A172 (cell line): ENCODE measurements at places on chromosomes 3 and 15.

- DNase-seq, result peak; percentile 34
Observed at GRCh38 chr15:40146037-40146436, 14.8 kb upstream of the BUB1B start.

GRCh38 chr15:99099661-99100060, 5.2 kb upstream of the SYNM start:
- no peak for DNase-seq

- DNase-seq, result no peak
Observed at GRCh38 chr3:161672478-161672877, 175.9 kb downstream of the OTOL1 start.

DNA sequence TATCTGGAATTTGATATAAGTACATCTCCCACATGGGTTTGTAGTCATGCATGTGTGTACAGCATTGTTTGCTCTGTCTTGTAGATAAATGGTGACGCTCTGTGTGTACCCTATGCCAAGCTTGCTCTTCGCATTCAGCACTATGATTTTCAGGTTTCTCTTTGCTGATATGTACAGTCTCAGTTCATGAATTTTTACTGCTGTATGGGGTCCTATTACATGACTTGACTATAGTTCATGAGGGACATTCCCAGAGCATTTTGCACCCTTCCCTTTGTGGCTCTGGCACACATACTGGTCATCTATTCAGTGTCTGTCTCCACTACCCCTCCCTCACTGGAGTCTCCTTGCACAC, 132.7 kb downstream of the EEFSEC start:
- no peak for DNase-seq

DNA sequence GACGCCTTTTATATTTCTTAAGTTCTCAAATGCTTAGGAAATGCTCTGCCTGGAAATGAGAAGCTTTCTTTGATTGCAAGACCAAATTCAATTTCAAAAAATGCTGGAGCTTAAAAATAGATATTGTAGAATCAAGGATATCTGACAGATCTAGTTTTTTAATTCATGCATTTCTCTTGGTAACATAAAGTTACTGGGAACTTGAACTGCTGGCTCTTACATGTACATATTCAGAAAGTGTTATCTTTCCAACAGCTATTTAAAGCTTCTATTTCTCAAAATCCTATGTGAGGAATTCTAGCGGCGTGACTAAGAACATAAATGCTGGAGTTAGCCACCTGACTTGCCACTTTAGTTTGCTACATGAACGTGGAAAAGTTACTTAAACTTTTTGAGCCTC, 109.3 kb downstream of the C3orf38 start:
- no peak for DNase-seq

DNA sequence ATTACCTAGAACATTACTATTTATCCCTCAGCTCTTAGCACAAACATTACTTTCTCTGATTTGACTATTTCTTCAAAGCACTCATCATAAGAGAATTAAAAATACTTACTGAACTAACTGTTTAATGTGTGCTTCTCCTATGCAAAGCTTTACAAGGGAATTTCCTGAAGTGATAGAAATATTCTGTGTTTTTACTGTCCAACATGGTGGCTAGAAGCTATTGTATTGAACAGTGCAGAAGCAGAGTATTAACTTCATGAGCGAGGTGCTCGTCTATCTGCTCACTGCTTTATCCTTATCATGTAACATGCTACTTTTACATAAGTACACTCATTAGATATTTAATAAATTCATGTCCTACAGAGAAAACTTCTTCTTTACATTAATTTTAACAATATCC, 239.1 kb downstream of the ISL2 start:
- DNase-seq, result no peak

DNA sequence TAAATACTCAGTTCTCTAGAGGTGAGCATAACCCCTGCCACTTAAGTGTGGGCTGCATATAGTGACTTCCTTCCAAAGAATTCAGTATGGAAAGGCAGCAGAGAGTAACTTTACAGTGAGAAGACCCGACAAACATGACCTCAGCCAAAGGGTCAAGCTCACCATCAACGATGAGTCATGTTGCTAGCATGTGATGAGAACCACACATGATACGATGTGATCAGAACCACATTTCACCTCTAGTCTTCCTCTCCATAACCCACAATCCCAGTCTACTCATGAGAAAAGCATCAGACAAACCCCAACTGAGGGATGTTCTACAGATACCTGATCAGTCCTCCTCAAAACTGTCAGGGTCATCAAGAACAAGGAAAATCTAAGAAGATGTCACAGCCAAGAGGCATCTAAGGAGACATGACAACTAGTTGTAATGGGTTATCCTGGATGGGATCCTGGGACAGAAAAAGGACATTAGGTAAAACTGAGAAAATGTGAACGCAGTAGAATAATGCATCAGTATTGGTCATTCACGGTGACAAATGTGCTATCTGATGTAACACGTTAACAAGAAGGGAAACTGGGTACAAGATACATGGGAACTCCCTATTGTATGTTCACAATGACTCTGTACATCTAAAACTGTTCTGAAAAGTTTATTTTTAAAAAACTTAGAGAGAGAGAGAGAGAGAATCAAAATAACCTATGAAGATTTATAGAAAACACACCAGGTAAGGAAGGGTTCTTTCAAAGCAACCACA, 28.3 kb downstream of the SEC61A1 start:
- peak; percentile 80 for DNase-seq

DNA sequence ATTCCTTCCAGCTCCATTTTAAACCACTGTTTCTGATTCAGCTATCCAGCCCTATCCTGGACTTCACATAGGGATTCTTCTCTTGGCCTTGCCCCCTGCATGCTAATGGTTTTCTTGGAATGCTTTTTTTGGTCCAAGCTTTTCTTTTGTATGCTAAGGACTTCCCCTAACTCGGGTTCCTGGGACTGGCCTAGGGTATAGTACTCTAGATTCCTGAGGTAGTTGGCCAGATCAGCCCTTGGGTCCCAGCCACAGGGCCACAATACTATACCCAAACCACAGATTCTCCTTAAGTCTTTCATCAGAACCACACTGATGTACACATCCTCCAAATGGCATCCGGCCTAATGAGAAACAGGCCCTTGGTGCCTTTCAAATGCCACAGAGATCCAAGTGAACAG, 2.8 kb downstream of the FYCO1 start:
- DNase-seq, result no peak

GRCh38 chr15:78968539-78969271, 23.9 kb upstream of the CTSH start:
- no peak for DNase-seq

- DNase-seq, result no peak
Observed at GRCh38 chr15:80693682-80694610, 1.2 kb upstream of the ABHD17C start.

DNA sequence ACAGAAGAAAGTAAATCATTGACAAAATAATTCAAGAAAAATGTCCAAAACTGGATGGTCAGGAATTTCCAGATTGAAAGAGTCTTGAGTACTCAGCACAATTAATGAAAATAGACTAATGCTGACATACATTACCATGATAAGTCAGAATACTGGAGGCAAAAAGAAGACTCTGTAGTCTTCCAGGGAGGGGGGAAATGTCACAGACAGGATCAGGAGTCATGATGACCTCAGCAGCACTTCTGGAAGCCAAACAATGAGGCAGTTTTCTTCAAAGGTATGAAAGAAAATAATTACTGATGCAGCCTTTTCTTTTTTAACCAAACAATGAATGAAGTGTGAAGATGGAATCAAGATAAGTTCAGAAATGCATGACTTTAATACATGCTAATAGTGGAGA, 30.1 kb upstream of the SLC22A13 start:
- no peak for DNase-seq

- peak; percentile 45 for DNase-seq
Observed at GRCh38 chr15:101288905-101289513, 6.0 kb downstream of the SNRPA1 start.

GRCh38 chr3:194176274-194176991, 40.5 kb downstream of the HES1 start:
- no peak for DNase-seq

DNA sequence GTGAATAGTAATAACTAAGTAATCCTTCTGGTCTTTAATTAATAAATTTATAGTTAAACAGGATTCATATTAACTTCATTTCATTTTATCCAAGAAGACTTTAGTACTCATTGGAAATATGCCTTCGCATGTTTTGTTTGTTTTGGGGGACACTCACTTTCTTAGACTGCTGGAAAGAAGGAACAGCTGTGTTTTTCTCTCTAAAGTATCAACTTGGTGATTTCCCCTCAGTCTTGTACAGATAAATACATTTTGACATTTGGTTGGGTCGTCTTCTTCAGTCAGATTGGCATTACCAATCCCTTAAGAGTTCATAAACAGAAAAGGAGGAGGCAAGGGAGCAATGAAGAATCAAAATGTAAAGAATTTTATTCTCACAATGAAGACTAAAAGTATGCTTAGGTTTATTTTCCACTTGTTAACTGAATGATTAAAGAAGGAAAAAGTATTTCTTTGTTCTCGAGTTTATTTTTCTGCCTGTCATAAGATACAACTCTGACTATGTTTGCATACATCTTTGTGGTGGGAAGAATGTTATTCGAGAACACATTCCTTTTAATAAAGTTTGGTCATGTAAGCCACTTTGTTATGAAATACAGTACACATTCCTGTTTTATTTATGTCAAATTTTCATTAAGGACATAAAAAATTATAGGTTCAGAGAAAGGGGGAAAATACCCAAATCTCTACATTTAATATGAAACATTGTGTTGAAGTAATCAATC, 140.2 kb downstream of the GMNC start:
- no peak for DNase-seq
